Activated CD8-positive, alpha-beta memory T cell treated with anti-CD3 and anti-CD28 coated beads, Interleukin-2, amount 10 ng/mL, durations not matched to agents 7 days and 5 days (primary cell): ENCODE measurements at places on chromosomes 1 and 21. TPM values are rescaled to one million over a fixed set of nuclear protein-coding genes. Genes with fewer than 3 reads are reported as not detected.

Gene OR6F1
- total RNA-seq = not detected

Gene MFAP2
- not detected for total RNA-seq

- H3K36me3 ChIP-seq = peaks cover 20% of the 10 kb centered on the region
- peak overlapping the region; percentile 94 for H3K27ac ChIP-seq
- DNase-seq = peak; percentile 57
- H3K4me1 ChIP-seq = peaks cover 56% of the 10 kb centered on the region
- peak overlapping the region; percentile 72 for H3K4me3 ChIP-seq
- no peaks in the 10 kb centered on the region for H3K27me3 ChIP-seq
Measured at GRCh38 chr1:193540511-193540910, 354.1 kb upstream of the B3GALT2 start.

DNA sequence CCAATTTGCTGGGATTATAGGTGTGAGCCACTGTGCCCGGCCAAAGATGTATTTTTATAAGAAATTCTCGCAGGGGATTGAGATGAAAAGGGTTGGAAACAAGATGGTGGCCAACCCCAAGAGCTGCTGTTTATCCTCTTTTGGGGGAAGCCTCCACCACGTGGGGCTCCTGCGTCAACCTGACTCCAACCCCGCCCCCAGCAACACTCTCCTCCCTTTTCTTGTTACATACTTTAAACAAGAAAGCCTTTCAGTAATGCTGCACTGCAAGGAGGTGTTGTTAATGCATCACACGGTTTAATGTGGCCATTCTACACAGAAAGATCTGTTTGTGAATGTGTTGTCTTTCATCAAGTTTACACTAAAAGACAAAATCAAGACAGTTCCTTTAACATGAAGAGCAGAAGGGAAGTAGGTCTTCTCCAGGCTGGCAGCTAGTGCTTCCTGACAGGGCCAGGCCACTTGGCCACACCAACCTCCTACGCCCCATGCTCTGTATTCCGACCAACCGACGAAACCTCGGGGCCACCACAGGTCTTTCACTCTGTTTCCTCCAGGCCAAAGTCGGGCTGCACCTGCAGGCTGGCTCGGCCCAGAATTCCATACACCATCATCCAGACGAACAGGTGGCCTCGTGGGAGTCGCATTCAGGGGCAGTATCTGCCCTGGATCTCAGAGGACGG, 25.9 kb downstream of the C2CD2 start:
- no peak overlapping the region for H3K4me3 ChIP-seq
- H3K4me1 ChIP-seq = peaks cover 53% of the 10 kb centered on the region
- no peak for DNase-seq

Gene DRAXIN
- total RNA-seq = 2.1 TPM
